ENCODE measurements at places on chromosomes 1 and 21.

DNA sequence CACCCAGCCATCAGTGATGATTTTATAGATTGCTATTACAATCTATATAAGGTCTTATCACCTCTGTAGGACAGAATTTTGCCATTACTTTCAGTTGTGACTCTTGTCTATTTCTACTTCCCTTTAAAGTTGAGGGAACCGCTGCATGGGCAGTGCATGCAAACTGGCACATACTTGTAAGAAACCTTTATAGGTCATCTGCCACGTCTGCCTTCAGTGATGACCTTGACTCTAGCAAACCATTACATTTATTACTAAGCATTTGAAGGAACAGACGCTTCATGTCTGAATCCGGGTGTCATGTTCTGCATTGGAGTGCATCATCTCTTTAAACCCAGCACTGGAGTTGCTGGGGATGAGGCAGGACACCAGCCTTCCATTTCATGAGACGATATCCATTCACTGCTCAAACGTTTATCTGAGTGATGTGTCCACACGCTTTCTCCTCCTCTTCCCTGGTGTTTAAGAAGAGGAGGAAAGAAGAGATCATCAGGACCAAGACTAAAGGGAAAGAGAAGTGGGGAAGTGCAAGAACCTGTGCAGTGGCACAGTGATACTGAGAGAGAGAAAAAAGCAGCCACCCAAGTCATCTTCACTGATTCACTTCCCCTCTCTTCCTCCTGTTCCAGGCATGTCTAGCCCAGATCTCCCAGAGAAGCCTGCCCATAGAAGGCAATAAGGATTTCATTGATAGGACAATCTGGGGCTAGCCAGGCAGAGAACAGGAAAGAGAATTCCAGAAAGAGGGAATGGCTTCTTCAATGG is 14.1 kb downstream of the CCSAP start:
- no peak for DNase-seq

- DNase-seq: peak; percentile 50
These were observed 127.8 kb downstream of the RGS7 start for GRCh38 chr1:241229216-241229615.

DNA sequence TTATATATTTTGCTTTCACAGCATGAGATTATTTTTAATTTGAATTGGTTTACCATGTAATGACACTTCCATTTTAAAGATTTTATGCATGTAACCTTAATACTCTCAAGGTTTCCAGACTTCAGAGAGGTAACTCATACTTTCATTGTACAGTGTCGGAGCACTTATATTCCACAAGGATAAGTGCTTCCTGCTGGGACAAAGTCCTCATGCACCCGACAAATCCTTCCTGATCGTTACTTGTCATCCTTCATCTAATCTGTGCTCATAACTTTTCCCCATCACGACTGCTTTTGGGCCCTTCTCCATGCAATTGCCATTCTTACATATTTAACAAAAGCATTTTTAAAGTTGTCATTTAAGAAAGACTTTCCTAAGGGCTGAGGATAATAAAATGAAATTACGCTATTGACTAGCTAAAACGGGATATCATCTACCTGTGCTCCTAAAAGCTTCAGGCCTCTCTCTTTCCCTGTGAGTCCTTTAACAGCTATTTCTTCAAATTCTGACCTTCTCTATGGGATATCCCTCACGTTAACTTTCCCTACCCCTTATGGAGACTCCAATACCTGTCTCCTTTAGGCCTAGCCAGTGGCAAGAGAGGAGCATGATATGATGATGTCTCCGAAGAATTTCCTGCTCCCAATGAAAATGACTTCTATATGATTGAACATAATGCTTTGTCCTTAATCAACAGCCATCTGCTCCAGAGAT is 59.3 kb downstream of the NCAM2 start:
- no peak for DNase-seq

- peak; percentile 37 for DNase-seq
These were observed 522.5 kb downstream of the PTBP2 start for GRCh38 chr1:97243973-97244560.

GRCh38 chr1:207404849-207405525 is 49.1 kb upstream of the CR2 start:
- peak; percentile 77 for DNase-seq

Data from small intestine (tissue), 16 donors.